ENCODE measurements at places on chromosomes 6 and 20.

DNA sequence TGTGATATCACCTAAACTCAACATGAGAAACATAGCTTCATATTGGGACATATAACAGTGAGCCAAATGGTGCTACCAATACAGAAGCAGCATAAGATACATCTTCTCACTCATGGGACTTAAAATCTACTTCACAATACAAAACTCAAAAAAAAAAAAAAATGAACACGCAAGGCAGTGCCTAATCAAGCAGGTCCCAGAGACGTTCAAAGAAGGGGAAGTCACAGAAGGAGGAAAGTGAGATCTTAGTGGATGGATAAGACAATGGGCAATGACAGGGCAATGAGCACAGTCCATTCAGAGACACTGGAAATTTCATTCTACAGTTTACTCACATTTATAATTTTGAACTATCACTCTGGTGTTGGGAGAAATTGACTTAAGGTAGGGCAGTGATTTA lies 88.3 kb downstream of the FAM50B start:
- DNase-seq: no peak

GRCh38 chr6:34104186-34104585 lies 41.7 kb downstream of the GRM4 start:
- no peak for DNase-seq

DNA sequence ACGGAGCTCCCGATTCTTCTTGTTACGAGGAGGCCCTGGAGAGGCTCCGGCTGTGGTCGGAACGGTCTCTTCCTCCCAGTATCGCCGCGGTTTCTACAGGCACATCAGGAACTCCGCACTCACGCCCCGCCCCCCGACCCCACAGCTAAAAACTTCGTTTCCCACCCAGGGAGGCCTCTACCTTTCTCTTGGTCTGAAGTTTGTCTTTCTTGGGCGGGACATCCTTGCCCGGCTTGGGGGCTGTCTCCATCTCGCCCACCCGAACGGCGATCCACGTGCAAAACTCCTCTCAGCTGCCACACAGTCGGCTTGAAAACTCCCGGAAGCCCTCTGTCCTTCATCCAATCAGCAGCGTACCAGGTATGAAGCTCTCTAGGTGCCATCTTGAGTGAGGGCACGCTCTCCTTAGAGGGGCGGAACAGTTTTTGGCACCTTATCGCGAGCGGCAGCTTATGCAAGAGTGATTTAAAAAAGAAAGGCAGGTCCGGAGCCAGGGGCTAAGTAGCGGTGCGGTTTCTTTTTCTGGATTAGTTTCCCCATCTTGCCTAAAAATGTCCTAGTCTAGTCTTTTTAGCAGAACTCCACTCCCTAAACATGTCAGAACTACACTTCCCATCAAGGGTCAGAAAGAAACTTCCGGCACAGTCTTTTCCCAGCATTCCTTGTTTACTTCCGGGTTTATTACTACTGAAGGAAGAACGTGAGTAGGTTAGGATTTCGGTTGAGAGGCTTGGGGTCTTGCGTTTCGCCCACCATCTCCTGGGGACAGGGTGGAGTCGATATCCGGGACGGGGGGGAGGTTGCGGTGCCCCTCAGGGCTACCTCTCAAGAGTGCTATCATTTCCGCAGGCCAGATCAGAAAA lies at the start of the genes PFDN6 and WDR46:
Gene PFDN6, plus strand, starts transcription at position 681 of the 863 bp plus-strand sequence. CDS start 256 bp downstream, outside the sequence.
Gene WDR46, minus strand, starts transcription at position 319 of the 863 bp plus-strand sequence. Its CDS starts 69 bp downstream, at position 250.
- DNase-seq: peak; percentile 78

DNA sequence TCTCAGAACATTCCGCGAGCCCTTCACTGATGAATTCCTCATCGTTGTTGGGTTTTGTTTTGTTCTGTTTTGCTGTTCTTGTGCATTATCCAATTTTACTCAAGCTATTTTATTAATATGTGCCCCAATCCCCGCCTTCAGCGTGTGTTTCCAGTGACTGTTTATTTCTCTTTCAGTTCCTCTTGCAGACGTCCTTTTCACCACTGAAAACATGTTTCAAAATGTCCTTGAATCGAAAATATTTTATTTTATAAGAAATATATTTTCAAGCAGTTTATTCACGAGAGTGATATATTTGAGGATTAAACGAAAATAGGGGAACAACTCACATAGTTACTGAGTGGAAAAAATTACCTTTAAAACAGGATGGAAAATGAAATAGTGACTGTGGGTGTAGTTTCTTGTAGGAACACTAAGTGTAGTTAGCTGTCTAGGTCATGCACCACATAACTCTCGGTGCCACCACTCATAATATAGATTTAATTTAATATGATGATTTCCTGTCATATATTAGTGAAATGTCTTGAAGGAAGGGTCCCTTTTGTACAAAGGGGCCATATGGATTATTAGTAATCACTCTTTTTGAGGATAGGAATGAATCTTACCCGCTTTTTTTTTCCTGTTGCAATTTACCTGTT lies 45.3 kb upstream of the HDDC2 start:
- no peak for DNase-seq

- DNase-seq: no peak
Observed at GRCh38 chr20:1513801-1514200, 22.6 kb upstream of the SIRPB2 start.

GRCh38 chr20:38119446-38119845 lies 45.6 kb downstream of the TGM2 start:
- no peak for DNase-seq

DNA sequence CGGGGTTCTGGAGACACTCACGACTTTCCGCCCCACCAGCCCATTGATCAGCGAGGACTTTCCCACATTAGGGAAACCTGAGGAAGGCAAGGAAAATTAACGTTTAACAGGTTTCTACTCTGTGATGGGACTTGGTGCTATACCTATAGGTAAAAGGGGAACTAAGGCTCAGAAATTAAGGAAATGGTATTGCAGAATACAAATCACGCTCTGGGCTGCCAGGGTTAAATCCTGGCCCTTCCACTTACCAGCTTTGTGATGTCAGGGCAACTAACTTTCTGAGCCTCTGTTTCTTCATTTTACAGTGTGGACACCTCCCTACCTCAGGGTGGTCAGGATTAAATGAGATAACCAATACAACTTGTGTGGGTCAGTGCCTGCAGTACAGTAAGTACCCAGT lies 8.8 kb downstream of the GNL1 start:
- no peak for DNase-seq

- DNase-seq: no peak
Observed at GRCh38 chr6:5728351-5729079, 278.2 kb downstream of the NRN1 start.

DNA sequence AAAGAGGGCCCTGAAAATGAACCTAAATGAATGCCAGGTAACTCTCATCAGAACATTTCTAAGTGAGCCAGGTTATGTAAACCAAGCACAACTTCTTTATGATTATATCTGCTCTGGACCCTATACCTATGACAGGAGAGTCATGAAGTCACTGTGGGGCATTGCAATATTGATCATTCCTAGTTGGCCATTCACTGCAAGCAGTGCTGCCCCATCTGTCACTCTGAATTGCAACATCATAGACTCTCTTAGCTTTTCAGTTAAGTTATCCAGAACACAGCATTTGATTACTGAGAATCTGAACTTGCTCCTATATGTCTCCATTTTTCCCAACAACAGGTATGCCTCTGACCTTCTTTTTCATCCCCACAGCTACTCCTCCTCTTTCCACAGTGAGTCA lies 3.3 kb downstream of the COL21A1 start:
- no peak for DNase-seq

Data from CD4-positive, alpha-beta T cell treated with Interleukin-17A for 4 hours (primary cell).